ENCODE measurements at places on chromosomes 6 and 20.

DNA sequence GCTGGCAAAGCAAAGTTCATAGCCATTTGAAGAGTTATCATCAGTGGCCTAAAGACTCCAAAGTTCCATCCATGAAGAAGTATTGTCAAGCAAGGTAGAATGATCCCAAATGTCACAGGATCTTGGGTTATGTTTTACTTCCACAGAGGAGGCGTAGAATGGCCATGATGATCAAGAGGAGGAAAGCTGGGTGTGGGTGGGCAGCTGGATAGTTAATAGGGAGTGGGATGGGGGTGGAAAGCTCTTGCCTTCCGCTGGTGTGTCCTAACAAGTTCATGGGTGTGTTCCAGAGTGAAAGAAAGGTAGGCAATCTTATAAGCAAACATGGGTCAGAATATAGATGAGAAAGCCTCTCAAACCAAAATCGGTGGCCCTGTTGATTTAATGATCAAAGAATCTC lies 38.4 kb downstream of the PIGU start:
- no peak for DNase-seq

GRCh38 chr6:40427196-40427595 lies 160.0 kb downstream of the LRFN2 start:
- DNase-seq = no peak

DNA sequence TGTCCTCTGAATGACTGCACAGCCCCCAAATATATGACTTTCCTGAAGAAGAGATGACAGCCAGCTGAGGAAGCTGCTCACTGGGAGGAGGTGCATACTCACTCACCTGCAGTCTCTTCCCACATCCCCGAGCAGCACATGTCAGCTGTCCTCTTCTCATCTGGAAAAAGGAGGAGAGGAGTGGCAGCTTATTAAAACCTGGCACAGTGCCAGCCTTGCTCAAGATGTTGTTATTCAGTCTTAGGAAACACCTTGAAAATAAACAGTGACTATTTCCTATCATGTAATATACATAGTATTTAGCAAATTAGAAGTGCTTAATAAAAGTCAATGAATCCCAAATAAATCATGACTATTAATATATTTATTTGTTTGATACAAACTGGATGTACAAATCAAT lies 232.9 kb downstream of the EPM2A start:
- no peak for DNase-seq

- DNase-seq = no peak
Observed at GRCh38 chr6:135046912-135047311, 7.7 kb downstream of the HBS1L start.

Data from GM12864 (cell line).